ENCODE measurements at places on chromosomes 2 and 18. TPM values are rescaled to one million over a fixed set of nuclear protein-coding genes. Genes with fewer than 3 reads are reported as not detected.

GRCh38 chr2:53994818-53995808 lies 24.3 kb upstream of the PSME4 start:
- H3K27me3 ChIP-seq, result no peaks in the 10 kb centered on the region
- no peak overlapping the region for H3K4me3 ChIP-seq
- no peak for DNase-seq
- no peaks in the 10 kb centered on the region for H3K36me3 ChIP-seq
- no peak overlapping the region for H3K27ac ChIP-seq
- H3K4me1 ChIP-seq, result no peaks in the 10 kb centered on the region

The C2orf66 gene
- total RNA-seq, result not detected

DNA sequence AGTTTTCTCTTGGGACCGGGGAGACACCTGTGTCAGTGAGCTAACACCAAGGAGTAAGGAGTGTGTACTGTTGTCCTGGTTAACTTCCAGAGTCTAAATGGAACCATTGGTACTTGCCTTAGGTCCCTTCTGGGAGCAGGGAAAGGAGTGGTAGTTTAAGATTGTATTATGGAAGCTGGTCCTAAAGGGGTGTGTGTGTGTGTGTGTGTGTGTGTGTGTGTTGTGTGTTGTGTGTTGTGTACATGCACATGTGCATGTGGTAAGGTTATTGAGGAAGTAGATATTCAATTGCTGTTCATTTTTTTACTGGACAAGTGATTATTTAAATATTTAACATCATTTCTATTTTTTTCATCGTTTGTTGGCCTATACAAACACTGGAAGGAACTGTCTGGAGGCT lies 1.4 kb downstream of the APLF start:
- H3K27ac ChIP-seq, result no peak overlapping the region
- DNase-seq, result no peak
- H3K27me3 ChIP-seq, result no peaks in the 10 kb centered on the region
- no peak overlapping the region for H3K4me3 ChIP-seq
- no peaks in the 10 kb centered on the region for H3K36me3 ChIP-seq

- H3K27me3 ChIP-seq, result no peaks in the 10 kb centered on the region
- DNase-seq, result no peak
- no peaks in the 10 kb centered on the region for H3K4me1 ChIP-seq
- H3K27ac ChIP-seq, result no peak overlapping the region
Observed at GRCh38 chr2:44560941-44561340, 199.2 kb downstream of the CAMKMT start.

DNA sequence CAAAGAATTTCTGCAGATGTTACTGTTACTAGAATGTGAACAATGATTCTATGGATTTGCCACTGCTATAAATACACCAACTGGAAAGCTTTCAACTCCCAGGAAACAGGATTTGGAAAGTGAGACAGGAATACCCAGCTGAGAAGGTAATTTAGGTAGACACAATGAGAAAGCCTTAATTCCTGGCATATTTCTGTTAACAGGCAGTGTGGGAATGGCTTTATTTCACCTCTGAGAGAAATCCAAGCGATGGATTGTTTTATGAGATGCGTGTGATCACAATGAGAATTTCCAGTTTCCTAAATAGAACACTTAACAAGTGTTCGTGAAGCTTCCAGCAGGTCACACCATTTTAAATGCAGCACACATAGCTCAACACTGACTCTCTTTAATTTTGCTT lies 133.0 kb downstream of the SLC8A1 start:
- no peak for DNase-seq
- H3K27ac ChIP-seq, result no peak overlapping the region
- H3K36me3 ChIP-seq, result no peaks in the 10 kb centered on the region
- H3K27me3 ChIP-seq, result no peaks in the 10 kb centered on the region
- no peak overlapping the region for H3K4me3 ChIP-seq

- H3K4me3 ChIP-seq, result no peak overlapping the region
- H3K27me3 ChIP-seq, result no peaks in the 10 kb centered on the region
- no peak overlapping the region for H3K27ac ChIP-seq
- H3K36me3 ChIP-seq, result no peaks in the 10 kb centered on the region
- no peak for DNase-seq
- H3K4me1 ChIP-seq, result no peaks in the 10 kb centered on the region
Observed at GRCh38 chr2:41707790-41708451, 339.9 kb upstream of the PKDCC start.
